ENCODE measurements at places on chromosomes 7 and 10.

DNA sequence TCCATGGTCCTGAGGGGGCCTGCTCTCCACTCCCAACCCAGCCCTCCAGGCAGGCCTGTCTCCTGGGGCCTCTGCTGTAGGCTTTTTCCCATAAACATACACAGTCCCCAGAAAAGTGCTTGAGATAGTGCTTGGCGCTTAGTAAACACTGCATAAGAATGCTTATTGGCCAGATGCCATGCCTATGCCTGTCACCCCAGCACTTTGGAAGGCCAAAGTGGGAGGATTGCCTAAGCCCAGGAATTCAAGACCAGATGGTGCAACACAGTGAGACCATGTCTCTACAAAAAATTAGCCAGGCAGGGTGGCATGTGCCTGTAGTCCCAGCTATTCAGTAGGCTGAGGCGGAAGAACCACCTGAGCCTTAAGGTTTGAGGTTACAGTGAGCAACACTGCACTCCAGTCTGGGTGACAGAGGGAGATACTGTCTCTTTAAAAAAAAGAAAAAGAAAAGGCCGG lies 24.6 kb upstream of the ASL start:
- DNase-seq: no peak

DNA sequence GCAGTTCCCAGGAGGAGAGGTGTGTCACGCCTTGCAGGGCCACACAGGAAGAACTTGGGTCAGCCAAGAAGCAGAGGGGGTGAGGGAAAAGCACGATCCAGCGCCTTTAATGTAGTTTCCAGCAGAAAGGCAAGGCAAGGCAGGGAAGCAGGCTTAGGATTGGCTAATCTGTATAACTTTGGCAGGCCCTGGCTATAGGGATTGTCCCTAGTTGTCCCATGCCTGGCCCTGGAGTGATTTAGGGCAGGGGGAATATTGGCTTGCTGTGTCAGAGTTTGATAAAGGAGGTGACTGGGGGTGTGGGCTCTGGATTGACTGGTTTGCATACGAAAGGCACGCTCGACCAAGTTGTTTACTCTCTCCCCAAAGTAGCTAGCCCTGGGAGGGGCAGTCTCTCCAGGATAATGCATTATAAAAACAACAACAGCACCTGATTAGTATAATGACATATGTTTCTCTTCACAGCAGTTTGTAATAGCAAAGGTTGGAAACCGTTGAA lies 44.5 kb downstream of the RBM28 start:
- no peak for DNase-seq

DNA sequence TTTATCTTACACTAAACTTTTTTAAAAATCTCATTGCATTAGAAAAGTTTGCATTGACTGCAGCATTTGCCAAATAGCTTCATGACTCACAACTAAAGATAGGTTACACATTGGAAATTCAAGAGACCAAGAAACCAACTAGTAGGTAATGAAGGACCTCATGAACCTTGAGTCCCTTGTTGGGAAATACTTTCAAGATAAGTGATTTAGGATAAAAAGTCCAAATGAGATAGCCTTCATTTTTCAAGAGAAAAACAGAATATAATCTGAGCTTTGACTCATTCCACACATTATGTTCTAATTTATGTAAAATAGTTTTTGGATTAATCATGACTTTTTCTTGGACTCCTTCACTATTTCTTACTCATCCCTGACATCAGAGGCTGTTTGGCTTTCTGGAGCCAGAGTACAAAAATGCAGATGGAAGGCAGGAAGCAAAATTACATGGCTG lies 13.1 kb upstream of the LIPF start:
- no peak for DNase-seq

GRCh38 chr7:156127166-156128134 lies 315.2 kb upstream of the SHH start:
- DNase-seq: no peak

GRCh38 chr10:1544209-1544673 lies 193.1 kb downstream of the ADARB2 start:
- DNase-seq: no peak

- no peak for DNase-seq
Measured at GRCh38 chr7:7257899-7258692, 75.8 kb downstream of the C1GALT1 start.

GRCh38 chr10:44051091-44051490 lies 333.8 kb downstream of the CXCL12 start:
- DNase-seq: no peak

DNA sequence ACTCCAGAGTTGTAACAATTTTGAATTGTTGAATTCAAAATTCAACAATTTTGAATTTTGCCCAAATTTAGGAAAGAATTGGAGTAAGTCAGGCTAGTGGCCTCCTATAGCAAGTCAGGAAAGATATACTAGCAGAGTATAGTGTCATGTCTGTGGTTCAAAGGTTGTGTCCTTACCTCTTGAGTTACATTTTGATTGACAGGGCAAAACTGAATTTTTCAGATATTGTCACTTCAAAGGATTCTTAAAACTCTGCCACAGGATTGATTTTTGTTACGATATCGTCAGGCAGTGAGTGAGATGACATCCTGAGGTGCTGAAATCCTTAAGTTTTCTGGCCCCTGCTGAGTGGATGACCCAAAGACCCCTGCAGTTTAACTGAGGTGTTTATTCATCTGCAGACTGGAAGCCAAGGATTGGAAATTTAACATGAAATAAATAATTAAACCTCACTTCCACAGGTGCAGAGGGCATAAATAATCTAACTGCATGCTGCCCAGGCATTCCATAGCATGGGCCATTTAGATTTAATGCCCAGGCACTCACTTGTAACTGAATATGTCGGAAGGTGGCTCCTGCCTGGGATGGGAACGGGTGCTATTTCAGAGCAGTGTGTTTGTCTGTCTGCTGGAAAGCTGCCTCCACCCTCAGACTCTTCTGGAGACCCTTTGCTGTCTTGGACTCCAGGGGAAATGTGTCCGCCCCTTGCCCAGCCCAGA lies 50.8 kb downstream of the RBM20 start:
- DNase-seq: no peak

DNA sequence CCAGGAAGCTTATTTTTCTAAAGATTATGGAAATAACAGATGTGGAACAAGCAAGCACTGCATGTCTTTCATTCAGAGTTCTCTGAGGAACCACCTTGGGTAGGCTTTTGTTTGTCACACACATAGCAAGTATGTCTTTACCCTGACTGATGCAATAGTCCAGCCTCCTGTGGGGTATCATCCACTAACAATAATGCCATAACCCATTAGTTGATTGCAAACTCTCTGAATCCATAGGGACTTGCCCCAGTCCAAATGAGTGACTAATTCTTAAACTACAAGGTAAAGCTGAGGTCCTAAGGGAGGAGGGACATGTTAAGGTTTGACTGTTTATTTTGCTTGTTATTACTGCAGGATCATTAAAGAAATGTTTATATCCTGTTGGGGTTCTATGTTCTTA lies 151.4 kb upstream of the PRPS1L1 start:
- DNase-seq: no peak

DNA sequence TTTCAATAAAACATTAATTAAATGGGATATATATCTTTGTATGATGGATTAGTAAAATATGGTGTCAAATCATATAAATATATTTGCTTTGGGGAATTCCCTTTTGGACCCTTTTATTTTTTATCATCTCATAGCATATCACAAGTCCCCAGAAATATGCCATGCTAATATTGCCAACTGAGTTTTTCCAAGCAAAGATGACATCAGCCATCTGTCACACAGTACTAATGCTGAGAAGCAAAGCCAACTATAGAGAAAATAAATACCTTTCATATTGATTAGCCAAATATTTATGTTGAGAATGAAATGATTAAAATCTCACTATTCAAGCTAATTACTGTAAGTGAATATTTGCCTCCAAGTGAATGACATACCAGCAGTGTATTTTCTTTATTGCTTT lies 575.3 kb downstream of the ETV1 start:
- no peak for DNase-seq

Data from NCI-H1930 (cell line).